ENCODE measurements at places on chromosomes 3 and 15.

GRCh38 chr3:156981005-156981404, 154.9 kb downstream of the LEKR1 start:
- DNase-seq: no peak

GRCh38 chr15:51024735-51025453, 69.8 kb downstream of the TNFAIP8L3 start:
- no peak for DNase-seq

GRCh38 chr15:74841891-74842373, 1.0 kb downstream of the ULK3 start:
- DNase-seq: no peak

DNA sequence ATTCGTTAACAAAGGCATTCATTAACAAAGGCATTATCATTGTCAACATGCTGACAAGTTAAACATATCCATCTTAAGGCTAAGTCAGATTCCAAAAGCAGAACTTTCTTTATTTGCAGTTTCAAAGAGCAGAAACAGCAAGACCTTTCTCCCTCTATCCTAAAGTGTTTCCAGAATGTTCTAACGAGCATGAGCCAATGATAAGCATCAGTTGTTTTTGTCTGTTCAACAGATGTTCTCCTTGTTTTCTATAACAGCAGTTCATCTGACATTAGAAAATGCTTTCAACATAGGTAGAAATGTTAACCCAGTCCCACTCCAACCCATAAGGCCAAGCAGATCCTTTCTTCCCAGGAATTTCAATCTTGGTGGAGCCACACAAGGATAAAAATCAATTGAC, 77.6 kb upstream of the POMGNT2 start:
- no peak for DNase-seq

DNA sequence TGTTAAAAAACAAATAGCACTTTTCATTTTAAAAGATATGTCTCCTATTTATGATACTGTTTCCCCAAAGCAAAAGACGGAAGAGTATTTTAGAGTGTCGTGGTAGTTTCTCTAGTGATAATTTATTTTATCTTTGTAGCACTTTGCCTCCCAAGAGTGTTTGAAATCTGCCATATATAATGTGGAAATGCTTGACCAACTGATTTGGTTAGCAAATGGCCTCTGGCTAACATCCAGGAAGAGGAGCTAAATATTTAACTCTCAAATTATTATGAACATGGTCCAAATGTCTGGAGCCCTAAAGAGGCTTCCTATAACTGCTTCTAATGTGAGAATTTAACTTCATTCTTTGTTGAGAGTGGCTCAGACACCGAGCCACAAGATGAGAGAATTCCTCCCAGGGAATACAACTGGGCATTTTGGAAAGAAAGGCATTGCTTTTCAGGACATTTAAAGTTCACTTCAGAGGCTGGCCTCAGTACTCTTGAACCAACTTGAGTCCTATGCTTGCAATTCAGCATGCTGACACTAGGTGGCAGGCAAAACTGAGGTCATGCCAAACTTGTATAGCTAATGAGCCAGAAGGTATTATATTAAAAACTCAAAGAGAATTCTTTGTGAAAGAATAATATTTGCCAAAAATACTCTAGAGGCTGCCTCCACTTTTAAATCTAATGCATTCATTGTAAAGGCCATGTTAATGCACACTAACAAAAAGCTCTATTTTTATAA, 104.5 kb downstream of the RARB start:
- no peak for DNase-seq

DNA sequence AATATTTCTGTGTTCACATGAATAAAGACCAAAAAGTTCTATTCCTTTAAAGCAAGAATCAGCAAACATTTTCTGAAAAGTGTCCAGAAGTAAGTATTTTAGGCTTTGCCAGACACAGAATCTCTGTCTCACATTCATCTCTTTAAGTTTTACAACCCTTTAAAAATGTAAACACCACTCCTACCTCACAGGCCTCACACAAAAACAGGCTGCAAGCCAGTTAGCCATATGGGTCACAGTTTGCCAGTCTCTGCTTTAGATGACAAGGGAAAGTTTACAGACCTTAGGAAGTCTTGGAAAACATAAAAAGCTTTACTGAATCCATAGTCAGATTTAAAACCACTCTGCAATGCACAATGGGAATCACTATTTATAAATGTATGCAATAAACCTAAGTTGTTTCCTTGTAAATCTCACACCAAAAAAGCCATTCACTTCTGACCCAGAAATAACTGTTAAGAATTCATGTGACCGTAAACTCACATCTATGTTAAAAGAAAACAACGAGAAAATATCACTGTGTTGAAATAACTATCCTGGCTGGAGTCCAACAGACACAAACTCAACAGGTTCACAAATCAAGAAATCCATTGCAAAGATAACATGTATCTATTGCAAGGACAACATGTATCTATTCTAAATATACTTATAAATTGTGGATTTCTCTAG, 308.2 kb downstream of the ULK4 start:
- no peak for DNase-seq

DNA sequence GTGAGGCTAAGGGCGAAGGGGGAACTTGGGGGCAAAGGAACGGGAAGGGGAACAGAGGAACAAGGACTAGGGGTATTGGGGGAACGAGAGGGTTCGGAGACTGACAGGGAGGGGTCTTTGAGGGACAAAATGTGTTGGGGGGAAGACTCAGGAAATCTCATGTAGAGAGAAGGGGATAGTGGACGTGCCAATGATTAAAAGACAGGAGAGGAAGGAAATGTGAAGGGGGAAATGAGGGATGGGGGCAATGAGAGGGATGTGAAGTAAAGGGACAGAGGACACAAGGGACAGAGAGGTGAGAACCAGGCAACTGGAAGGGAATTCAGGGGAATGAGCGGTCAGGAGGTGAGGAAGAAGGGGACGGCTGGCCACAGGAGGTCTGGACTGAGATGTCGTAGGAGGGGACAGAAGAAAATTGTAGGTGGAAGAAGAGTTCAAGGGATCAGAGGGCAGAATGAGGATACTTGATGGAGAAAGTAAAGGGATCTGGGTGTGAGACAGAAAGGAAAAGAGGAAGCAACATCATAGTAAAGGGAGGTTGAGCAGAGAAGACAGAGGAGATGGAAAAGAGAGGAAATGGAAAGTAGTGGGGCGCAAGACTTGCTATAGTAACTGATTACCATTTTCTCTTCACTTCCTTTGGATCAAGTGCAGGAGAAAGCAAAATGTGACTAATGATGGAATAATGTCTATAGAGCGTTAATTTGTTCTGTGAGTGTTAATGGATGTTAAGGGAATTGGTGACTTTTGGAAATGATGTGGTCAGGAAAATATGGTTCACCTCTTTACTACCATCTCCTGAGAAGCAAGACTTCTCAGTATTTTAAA, 749 bp downstream of the RAB8B start:
- DNase-seq: no peak

DNA sequence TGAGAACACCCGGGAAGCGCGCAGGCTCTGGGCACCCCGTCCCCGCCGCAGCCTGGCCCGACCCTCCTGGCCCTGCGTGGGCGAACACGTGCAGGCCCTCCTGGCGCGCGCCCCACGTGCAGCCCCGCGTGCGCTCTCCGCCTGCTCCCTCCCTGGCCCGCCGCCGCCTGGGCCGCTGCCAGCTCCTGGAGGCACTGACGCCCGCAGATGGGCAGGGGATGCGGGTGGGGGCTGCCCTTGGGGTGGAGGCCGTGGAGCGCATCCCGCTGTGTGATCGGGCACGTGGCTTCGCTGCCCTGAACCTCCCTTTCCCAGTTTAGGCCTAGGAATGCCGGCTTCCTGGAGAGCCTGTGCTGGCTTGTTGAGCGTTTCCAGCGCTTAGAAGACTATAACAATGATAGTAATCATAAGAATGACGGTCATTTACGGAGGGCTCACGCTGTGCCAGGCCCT, 104.6 kb upstream of the SLC6A6 start:
- DNase-seq: no peak

DNA sequence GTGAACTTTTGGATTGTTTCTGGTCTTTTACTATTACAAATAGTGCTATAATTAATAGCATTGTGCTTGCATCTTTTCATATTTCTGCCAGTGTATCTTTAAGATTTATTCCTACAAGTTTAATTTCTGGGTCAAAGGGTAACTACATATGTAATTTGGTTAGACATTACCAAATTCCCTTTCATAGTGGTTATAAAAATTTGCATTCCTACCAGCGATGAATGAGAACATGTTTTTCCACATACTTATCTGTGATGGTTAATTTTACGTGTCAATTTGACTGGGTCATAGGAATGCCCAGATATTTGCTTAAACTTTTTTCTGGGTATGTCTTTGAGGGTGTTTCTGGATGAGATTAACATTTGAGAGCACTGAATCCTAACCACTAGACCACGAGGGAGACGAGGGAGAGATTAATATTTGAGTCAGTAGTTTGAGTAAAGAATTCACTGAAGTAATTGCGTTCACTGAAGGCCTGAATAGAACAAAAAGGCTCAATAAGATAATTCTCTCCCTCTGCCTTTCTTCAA, 132.3 kb upstream of the NEO1 start:
- no peak for DNase-seq

DNA sequence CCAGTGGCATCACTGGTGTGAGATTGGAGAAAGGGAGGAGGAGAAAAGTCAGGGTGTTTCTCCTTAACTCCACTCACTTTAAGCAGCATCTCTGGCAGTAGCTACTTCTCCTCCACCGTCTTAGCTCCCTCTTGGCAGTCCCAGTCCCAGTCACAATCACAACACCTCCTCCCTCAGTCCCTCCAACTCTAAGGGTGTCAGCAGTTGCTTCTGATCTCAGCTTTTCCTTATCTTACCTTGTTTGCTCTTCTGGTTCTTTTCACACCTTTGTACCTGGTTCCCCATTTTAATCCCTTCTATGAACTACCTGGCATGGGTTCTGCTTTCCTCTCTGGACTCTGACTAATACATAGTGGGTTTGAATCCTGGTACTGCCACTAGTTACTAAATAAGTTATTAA, 188.3 kb upstream of the CTDSPL start:
- DNase-seq: no peak

All from stimulated activated CD8-positive, alpha-beta memory T cell treated with anti-CD3 and anti-CD28 coated beads, Interleukin-4, amount 100 ng/mL, for 1 hour (primary cell).